Fibroblast of skin of right quadriceps (primary cell): ENCODE measurements at places on chromosomes 16 and 17.

- peak; percentile 59 for DNase-seq
Observed at GRCh38 chr17:36529121-36529520, 5.5 kb downstream of the MYO19 start.

- DNase-seq = no peak
Observed at GRCh38 chr17:7249830-7250229, 1.7 kb downstream of the CTDNEP1 start.

GRCh38 chr17:21160401-21160800, 33.6 kb downstream of the DHRS7B start:
- DNase-seq = peak; percentile 12

DNA sequence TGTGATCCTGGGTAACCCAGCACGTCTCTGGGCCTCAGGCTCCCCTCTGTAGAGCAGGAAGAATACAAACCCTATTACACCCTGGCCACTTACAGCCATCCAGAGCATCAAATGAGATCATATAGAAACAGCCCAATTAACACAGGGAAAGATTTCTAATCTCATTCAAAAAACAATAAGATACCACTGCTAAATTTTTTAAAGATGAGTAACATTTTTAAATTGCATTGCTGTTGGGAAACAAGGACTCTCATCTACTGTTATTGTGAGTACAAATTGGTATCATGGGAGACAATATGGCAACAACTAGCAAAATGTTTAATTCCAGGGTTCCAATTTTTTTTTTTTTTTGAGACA, 41.1 kb downstream of the SRL start:
- peak; percentile 56 for DNase-seq

DNA sequence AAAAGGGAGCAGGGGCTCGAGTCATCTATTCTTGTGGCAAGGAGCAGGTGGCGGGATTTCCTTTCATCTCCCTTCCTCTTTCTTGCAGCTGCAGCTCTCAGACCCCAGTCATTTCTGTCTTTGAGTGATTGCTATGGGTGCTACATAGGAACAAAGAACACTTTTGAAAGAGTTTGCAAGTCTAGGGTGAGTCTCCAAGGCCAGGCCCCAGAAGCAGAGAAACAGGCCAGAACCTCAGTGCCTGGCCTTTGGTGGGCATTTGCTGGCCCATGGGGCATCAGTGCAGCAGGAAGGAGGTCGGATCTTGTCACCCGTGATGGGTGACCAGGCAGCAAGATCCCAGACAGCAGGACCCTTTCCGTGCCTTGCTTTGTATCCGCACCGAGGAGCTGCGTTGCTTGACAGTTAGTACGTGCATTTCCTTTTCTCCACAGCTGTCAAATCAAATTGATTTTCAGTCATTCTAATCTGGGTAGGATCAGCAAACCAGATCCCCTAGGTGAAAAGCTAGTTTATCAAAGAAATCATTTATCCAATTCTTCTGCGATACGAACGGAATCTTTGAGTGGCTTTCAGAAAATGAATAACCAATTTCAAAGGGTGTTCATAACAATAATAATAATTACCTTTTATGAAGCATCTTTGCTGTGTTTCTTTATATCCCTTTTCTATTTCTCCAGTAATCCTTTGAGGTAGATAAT, 244.6 kb upstream of the MAF start:
- no peak for DNase-seq

DNA sequence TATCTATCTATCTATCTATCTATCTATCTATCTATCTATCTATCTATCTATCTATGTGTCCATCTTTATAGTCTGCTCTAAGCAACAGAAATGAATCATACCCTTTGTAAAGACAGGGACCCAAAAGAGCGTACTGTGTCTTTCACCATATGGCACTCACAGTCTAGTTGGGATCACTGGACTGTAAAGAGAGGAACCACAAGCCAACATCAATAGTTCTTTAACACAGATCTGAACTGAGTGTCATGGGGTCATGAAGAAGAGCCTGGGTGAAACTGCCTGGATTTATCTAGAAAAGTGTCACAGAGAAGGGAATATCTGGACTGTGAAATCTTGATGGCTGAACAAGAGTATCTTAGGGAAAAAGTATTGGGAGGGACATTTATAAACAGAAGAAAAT, 619.1 kb upstream of the SOX9 start:
- DNase-seq = no peak

DNA sequence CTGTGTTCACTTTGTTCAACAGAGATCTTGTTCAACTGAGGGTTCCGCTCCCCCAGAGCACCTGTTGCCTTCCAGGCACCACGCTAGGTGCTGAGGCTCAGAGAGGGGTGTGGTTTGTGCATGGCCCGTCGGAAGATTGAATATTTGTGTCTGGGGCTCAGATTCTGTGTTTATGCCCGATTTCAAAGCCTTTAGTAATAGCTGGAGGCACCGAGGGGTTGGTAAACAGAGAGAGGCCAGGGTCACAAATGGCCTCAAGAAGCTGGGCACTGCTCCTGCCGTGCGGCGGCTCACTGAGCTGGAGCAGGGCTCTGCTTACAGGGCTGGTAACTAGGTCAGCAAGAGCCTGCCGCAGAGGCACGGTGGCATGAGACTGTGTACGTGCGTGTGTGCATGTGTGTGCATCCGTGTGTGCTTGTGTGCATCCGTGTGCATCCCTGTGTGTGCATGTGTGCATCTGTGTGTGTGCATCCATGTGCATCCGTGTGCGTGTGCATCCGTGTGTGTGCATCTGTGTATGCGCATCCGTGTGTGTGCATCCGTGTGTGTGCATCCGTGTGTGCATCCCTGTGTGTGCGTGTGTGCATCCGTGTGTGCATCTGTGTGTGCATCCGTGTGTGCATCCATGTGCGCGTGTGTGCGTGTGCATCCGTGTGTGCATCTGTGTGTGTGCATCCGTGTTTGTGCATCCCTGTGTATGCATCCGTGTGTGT, 5.4 kb downstream of the ITGAE start:
- no peak for DNase-seq

DNA sequence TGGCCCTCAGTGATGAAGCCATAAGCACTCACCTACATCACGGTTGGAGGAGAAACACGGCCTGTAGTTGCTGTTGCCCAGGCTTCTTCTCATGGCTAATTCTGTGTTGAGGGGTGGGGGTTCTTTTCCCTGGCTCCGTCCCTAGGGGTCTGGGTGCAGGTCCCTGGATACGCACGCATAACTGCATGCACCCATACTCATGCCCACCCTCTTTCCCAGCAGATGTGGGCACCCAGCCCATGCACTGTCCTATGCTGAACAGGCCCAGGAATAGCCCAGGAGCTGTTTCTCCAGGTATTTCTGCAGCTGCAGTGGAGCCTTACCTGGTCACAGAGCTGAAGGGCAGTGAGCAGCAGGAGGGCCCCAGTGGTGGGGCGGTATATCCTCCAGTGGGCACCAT, 18.1 kb downstream of the ST6GALNAC1 start:
- no peak for DNase-seq

- DNase-seq = no peak
Observed at GRCh38 chr17:79280010-79280409, 205.4 kb downstream of the ENGASE start.
